Heart right ventricle (tissue), 16 donors: ENCODE measurements at places on chromosomes 11 and 22.

DNA sequence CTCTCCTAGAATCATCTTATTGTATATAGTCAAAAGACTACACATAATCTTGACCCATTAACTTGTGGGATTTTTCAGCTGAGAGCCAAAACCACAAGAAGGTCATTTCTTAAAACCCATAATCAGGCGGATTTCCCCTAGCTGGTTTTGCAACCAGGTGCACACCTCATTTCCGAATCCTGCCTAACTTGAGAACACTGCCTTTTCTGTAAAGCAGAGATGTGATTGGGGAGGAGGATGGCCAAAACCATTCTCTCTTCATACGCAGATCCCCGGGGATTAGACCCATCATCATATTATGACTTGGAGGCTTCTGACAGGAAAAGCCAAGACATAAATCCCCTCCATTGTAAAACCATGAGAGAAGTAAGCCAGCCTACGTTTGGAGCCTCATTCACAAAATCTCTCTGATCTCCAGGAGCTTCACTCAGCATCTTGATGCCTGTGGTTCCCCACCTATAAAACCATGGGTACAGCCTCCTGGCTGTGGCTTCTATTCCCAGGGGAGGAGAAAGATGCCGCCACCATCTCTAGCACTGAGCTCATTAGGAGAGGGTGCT is 191.3 kb downstream of the KIF18A start:
- no peaks in the 10 kb centered on the region for H3K27me3 ChIP-seq
- H3K4me1 ChIP-seq = no peaks in the 10 kb centered on the region
- no peaks in the 10 kb centered on the region for H3K36me3 ChIP-seq

DNA sequence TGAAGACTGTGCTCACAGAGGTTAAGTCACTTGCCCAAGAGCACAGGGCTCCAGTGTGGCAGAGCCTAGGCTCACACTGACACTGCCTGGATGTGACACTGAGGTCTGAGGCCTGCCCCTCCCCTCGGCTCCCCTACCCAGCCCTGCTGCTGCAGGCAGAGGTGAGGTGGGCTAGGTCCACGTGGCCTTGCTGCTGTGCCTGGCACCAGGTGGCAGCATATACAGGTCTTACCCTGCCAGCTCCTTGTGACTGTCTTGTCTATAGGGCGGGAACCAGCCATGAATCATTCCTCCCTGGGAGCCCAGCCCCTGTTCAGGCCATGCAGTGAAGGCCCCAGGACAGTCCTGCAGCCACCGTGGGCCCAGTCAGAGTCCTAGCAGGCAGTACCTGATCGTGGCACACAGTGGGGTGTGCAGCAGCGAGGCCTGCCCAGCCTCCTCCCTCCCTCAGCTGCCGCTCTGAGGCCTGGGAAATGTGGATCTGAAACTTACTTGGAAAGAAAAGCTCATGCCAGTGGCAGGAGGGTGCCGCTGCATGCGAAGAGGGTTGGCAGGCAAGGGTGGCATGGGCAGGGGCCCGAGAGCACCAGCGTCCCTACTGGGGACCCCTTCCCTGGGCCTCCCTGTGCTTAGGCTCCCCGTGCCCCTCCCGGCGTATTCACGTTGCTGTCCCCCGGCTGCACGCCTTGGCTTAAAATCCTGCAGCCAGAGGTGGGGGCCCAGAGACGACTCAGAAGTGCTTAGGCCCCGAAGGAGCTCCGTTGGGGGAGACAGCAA is 1.2 kb upstream of the CERK start:
- peak; percentile 49 for DNase-seq
- peak overlapping the region; percentile 97 for H3K27ac ChIP-seq
- H3K4me1 ChIP-seq = peaks cover 71% of the 10 kb centered on the region
- no peaks in the 10 kb centered on the region for H3K36me3 ChIP-seq

DNA sequence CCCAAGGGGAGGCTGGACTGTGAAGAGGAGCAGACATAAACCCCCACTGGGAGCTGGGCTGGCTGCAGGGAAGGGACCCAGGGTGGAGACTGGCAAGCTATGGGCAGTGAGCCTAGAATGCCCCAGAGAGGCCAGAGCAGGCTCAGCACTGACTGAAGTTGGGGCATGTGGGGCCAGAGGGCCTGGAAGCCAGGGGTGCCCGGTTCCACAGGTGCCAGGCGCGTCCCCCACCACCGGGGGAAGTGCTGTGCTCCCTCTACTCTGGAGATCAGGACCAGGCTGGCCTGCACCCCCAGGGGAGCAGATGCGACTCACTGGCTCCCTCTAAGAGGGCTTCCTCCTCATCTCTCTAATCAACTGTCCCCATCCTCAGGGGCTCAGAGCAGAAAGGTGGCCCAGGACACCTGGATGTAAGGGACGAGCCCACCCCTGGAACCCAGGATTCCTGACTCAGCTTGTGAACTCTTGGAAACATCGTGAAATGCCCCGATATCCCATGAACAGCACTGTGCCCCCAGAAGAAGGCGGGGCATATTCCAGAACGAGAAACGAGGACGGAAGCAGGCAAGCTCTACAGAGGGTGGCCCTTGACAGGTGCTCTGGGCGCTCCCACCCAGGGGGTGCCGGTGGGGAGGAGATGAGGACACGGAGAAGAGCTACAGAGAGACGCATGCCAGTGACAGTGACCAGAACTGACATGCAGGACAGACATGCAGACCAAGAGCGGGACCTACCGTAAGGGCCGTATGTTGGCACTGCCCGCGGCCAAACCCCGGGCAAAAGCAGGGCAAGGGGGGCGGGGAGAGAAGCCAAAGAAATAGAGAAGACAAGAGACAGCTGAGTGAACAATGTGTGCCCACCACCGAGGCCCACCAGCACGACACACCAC is 20.4 kb downstream of the MAFF start:
- DNase-seq = no peak
- H3K27ac ChIP-seq = no peak overlapping the region
- peaks cover 16% of the 10 kb centered on the region for H3K36me3 ChIP-seq
- H3K27me3 ChIP-seq = no peaks in the 10 kb centered on the region
- no peak overlapping the region for H3K4me3 ChIP-seq

DNA sequence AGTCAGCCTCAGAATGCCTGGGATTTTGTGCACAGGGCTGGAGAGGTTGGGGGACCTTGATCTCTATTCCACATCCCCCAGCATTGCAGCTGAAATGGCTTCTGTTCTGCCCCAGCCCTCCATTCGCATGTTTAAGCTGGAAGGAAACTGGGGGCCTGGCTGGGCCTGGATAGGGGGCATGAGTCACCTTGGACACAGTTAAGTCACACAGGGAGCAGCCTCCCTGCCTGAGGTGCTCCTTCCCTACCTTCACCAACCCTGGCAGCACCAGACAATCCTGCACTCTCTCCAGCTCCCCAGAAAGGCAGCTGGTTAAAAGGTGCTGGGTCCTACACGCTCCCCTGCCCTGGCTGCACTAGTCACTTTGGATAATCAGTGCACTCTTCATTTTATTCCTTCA is 763 bp downstream of the SMIM45 start:
- H3K27me3 ChIP-seq = peaks cover 12% of the 10 kb centered on the region
- DNase-seq = no peak
- no peaks in the 10 kb centered on the region for H3K36me3 ChIP-seq
- no peak overlapping the region for H3K4me3 ChIP-seq
- H3K4me1 ChIP-seq = no peaks in the 10 kb centered on the region

DNA sequence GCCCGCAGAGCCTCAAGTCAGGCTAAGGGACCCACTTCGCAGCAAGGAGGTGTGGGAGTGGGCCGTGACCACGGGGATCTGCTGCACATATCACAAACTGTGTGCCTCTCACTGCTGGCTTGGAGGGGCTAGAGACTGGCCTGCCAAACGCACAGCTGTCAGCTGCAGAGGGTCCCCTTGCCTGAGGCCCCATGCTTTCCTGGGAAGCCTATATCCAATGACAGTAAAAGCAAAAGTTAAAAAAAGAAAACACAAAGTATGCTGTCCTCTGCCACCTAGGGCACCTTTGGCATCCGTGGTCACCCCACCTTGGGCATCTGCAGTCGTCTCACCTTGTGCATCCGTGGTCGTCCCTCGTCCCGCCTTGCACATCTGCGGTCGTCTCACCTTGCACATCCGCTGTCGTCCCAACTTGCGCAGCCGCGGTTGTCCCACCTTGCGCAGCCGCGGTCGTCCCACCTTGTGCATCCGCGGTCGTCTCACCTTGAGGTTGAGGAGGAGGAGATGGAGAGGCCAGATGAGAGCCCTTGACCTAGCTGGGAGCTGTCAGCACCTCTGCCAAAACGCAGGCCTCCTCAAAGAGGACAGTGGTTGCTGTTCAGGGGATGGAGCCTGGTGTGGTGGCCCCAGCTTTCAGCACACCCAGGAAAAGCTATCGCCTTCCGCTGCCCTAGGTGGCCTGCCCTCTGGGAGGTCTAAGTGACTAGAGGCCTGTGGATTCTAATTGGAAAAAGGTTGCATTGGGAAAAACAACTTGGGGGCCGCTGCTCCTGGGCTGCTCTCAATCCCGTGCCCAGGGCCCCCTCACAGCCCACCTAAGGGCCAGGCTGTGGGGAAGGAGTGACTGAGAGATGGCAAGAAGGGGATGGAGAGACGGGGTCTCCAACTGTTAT is 90.5 kb downstream of the MYEOV start:
- no peak for DNase-seq
- H3K27ac ChIP-seq = no peak overlapping the region
- no peak overlapping the region for H3K4me3 ChIP-seq
- H3K27me3 ChIP-seq = no peaks in the 10 kb centered on the region
- H3K36me3 ChIP-seq = no peaks in the 10 kb centered on the region
- peaks cover 15% of the 10 kb centered on the region for H3K4me1 ChIP-seq

DNA sequence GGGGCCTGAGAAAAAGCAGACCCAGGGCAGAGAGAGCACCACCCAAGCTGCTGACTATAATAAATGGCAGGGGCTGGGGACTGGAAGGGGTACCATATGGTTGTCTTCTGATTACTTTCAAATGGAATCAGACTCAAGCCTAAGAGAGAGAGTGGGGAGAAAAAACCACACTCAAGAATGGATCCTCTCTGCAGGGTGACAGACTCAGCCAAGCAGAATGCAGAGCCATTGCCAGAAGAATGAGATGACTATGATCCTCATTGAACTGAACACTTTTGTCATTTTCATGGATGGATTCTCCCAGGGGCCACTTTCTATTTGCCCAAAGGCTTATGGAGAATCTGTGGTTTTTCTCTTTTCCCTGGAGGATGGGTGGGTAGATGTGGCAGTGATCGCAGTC is 8.7 kb downstream of the UBASH3B start:
- DNase-seq = no peak
- H3K27ac ChIP-seq = no peak overlapping the region
- H3K36me3 ChIP-seq = no peaks in the 10 kb centered on the region
- H3K4me1 ChIP-seq = no peaks in the 10 kb centered on the region

- H3K27ac ChIP-seq = no peak overlapping the region
- no peaks in the 10 kb centered on the region for H3K27me3 ChIP-seq
- no peak overlapping the region for H3K4me3 ChIP-seq
- H3K36me3 ChIP-seq = no peaks in the 10 kb centered on the region
- DNase-seq = no peak
Observed at GRCh38 chr22:23248583-23248982, 68.3 kb downstream of the BCR start.

DNA sequence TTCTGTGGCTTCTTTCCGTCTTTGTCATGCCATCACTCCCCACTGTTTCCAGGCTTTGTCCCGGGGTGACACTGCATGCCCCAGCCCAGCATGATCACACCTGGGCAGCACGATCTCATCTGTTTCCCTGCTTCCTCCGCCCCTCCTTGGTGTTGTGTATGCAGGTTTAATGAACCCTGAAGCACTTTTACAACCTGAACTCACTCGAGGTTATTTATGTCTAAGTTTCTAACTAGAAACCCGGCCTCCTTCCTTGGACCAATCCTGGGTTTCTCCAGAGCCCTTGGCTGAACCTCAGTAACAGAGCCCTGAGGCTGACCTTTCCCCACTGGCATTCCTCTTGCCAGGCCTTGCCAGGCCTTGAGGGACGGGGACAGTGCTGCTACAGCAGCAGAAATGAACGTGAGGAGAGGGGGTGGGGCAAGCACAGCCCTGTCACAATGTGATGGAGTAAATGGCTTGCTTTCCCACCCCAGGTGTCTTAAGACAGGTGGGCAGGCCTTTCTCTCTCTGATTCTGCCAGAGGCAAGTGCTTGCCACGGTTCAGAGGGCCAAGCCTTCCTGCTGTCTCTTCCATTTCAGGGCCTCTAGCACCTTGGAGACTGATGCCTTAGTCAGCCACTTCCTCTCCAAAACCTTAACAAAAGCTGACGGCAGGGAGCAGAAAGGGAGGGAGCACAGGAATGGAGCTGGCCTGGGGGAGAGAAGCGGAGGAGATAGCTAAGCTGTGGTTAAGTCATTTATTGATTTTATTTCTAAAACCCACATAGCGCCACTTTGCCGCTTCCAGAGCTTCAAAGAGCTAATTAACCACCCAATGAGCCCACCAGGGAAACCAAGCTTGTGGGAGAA is 3.1 kb upstream of the PYGM start:
- no peaks in the 10 kb centered on the region for H3K27me3 ChIP-seq
- no peak overlapping the region for H3K4me3 ChIP-seq
- H3K36me3 ChIP-seq = peaks cover 43% of the 10 kb centered on the region
- peak overlapping the region; percentile 80 for H3K27ac ChIP-seq
- no peak for DNase-seq

DNA sequence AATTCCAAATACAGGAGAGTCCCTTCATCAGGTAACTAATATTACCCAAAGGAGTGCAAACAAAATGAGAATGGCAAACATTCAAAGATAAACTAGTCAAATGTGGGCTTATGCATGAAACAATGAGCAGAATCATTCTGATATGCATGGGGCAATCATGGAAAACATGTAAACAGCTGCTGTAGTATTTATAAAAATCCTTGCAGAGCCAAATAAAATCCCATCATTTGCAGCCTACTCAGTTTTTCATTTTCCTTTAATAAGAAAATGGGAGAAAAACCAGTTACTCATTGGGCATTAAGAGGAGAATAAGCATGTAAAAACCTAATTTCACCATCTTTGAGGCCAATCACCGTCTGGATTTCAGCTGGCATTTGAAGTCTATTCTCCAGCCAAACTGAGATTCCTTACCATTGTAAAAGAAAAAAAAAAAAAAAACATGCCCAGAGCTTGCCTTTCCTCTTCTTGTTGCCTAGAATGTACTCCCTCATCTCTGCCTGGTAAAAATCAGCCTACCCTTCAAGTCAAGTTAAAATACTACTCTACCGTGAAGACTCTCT is 249.1 kb downstream of the TTC28 start:
- no peak overlapping the region for H3K27ac ChIP-seq
- no peak for DNase-seq
- no peaks in the 10 kb centered on the region for H3K27me3 ChIP-seq
- H3K4me1 ChIP-seq = peaks cover 26% of the 10 kb centered on the region
- no peak overlapping the region for H3K4me3 ChIP-seq

DNA sequence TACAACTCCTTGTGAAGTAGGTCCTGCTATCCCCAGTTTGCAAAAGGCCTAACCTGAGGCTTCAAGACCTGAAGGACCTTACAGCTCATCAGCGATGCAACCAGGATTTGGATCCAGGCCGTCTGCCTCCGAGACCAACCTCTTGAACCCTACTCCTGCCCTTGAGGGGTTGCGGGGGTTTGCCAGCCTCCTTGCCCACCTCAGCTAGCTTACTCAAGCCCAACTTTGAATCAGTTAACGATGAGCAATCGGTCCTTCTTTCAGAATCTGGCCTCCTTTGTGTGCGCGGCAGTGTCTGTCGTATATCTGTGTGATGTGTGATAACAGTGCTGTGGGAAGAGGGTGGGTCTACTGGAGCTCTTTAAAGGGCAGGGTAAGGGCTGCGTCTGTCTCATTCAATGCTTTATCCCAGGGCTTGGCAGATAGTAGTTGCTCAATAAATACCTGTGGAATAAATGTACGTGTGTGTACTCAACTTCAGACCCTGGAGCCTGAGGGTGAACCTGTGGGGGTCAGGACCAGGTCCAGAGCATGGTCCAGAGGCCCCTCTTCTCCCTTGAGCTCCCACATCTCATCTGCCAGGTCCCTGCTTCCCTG is 3.2 kb downstream of the CHRM1 start:
- no peak for DNase-seq
- H3K36me3 ChIP-seq = no peaks in the 10 kb centered on the region
- peaks cover 6% of the 10 kb centered on the region for H3K4me1 ChIP-seq
- no peak overlapping the region for H3K4me3 ChIP-seq

GRCh38 chr11:74371269-74372052 is 26.8 kb downstream of the PGM2L1 start:
- peaks cover 21% of the 10 kb centered on the region for H3K36me3 ChIP-seq
- no peak overlapping the region for H3K27ac ChIP-seq
